Effector CD4-positive, alpha-beta T cell (primary cell): ENCODE measurements at places on chromosomes 2 and 18.

- DNase-seq = no peak
Measured at GRCh38 chr18:5842653-5843052, 52.7 kb downstream of the TMEM200C start.

DNA sequence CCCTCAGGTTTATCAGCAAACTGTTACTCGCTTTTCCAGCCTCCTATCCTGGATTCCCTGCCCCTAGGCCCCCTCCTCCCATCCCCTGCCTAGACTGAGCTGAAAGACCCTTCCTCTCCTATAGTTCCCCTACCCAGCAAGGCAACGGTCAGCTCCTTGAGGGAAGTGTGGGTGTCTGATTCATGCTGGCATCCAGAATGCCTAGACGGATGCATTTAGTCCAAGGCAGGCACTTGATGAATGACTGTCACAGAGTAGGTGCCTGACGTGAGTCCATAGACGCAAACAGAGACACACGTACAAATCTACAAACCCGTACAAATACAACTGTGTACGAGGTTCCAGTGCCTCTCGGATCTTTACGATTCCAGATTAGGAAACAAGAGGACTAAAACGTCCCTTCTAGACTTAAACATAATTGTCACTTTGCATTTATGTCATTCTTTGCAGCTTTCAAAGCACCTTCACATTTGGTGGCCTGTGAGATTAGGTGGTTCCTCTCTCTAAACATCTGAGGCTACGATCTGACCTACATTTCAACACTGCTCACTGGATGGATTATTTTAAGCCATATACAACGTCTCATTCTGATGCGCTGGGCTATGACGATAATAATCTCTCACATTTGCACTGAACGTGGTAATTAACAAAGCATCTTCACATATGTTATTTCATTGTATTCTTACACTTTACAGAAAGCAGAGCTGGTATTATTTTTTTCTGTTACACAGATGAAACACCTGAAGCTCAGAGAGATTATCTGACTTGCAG lies 36.7 kb downstream of the DNMT3A start:
- DNase-seq = no peak

DNA sequence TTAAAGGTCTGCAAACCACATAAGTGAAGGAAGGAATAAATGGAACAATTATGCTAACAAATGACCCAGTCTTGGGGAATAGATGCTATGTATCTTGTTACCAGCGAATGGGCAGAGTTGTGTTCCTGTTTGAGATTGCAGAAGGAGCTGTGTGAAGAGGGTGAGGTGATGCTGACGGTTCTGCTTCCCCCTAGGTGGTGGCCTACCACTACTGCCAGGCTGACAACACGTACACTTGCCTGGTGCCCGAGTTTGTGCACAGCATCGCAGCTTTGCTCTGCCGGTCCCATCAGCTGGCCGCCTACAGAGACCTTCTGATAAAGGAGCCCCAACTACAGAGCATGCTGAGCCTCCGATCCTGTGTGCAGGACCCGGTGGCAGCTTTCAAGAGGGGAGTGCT lies 111.7 kb downstream of the WDSUB1 start:
- no peak for DNase-seq

DNA sequence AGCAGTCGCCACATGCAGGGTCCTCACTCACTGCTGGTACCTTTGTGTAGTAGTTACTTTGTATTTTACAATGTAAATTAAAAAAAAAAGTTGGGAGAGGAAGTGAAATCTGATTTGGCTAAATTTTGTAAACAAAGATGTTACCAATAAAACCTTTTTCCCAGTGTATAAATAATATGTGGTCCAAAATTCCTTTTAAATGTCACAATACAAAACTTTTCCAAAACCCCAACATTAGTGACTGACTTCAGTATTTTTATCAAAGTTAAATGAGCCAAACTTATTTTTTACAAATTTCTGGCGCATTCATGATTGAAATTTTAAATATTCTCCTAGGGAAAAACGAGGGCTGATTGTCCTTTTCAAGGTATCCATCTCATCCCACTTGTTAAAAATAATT lies 239.9 kb downstream of the AGAP1 start:
- DNase-seq = no peak

DNA sequence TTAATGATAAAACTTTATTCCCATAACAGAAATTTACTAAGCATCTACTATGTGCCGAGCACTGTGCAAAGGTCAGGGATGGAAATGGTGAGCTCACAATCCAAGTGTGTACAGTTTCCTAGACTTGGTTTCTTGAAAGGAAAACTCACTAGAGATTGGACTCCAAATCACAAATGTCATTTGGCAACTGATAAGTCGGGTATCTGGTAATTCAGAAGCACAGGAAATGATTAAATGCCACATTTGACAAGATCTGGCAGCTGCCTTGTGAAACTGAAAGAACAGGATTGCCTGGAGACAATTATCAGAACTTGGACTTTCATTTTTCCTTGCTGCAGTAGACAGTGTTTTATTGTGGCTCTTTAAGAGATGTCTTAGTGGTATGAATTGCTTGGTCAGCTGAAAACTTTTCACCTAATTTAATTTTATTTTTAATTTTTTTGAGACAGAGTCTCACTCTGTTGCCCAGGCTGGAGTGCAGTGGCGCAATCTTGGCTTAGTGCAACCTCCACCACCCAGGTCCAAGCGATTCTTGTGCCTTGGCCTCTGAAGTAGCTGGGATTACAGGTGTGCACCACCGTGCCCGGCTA lies 19.2 kb downstream of the ITGA6 start:
- DNase-seq = no peak

DNA sequence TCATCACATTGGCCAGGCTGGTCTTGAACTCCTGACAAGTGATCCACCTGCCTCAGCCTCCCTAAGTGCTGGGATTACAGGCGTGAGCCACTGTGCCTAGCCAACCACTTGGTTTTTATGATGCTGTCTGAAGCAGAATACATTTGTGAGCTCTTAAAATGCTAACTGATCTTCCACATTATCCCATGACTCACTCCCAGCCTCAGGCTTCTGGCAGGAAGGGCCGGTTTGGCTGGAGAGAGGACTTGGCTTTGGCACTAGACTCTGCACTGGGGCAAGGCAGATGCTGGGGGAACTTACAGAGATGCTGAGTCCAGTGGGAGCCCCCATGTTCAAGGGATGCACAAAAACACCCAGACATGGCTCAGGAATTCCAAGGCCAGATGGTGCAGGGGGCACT lies 40.5 kb upstream of the SH3BP4 start:
- DNase-seq = no peak

DNA sequence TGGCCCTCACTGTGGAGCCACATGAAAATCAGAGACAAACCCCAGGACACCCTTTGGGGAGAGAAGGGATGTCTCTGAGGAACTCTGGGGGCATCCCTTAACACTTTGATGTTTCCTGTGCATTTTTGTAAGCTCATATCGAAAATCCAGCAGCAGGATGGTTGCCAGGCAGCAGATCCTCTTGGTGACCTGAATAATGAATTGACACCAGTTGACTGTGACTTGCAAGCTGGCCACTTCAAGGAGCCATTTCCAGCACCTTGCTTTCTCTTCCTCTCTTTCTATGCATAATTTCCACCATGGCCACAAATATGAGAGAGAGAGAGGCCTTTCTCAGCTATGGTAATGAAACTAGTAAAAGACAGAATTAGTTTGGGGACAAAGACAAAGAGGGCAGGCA lies 91.7 kb downstream of the NRP2 start:
- DNase-seq = no peak

GRCh38 chr2:70717431-70718038 lies 50.5 kb downstream of the ADD2 start:
- DNase-seq = no peak

DNA sequence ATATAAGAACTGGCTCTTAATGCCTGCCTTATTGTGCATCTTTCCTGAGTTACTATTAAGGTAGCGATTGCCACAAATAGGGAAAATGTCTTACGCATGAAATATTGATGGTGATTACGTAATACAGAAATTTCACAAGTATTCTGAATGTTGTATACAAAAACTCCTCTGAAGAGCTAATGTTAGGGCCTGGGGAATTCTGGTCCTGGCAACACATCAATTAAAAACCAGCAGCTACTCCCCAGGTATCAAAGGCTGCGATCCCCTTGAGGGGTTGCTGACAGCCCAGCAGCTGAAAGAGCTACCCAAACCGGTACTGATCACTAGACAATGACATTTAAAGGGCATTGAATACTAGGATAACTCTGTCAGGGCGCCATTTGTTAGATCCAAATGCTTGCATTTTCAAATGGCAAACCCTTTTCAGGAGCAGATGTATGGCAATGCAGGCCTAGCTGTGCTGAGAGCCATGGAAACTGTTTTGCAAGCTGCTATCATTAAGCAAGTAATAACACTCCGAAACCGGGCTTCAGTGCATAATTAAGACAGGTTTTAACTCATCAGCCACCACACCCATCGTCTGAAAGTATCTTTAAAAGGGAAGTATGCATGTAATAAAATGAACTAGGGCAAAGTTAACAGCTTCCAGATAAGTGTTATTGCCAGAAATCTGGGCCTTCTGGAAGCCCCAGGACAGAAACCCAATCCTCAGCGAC lies 78.4 kb downstream of the CLHC1 start:
- no peak for DNase-seq

- DNase-seq = no peak
Measured at GRCh38 chr18:11906176-11906575, 1.9 kb downstream of the MPPE1 start.
